ENCODE measurements at places on chromosomes 16 and 17.

DNA sequence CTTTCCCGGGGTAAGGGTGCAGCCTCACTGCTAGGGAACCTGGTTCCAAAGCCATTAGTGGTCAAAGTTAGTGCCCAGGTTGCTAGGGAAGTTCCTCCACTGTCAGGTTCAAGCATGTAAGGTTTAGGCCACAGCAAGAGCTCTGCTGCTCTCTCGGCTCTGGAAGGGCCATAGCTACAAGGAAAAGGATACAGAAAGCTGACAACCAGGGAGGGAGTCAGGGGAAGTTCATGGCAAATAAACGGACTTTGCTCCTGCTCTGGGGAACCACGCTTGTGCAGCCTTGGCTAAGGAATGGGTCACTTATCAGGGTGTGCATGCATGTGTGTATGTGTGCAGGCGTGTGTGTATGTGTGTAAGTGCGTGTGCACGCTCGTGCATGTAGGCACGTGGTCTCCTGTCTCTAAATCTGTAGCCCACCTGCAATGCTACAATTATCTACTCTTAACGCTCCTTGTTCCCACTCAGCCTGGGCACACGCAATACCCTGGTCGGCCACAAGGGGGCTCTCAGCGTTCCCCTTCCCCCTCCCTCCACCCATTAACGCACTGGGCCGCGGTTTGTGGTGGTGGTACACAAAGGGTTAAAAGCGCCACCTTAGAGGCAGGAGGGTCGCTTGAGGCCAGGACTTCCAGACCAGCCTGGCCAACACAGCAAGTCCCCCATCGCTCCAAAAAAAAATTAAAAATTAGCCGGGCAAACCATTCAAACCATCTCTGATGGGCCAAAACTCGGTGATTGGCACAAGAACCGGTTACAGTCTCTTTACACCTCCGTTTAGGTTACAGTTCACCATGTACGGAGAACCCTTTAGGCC is 48.4 kb upstream of the KDM8 start:
- peak; percentile 33 for DNase-seq

GRCh38 chr16:89046491-89046890 is 47.2 kb upstream of the ACSF3 start:
- DNase-seq, result no peak

GRCh38 chr16:12903407-12904328 is 2.3 kb downstream of the SHISA9 start:
- DNase-seq, result no peak

DNA sequence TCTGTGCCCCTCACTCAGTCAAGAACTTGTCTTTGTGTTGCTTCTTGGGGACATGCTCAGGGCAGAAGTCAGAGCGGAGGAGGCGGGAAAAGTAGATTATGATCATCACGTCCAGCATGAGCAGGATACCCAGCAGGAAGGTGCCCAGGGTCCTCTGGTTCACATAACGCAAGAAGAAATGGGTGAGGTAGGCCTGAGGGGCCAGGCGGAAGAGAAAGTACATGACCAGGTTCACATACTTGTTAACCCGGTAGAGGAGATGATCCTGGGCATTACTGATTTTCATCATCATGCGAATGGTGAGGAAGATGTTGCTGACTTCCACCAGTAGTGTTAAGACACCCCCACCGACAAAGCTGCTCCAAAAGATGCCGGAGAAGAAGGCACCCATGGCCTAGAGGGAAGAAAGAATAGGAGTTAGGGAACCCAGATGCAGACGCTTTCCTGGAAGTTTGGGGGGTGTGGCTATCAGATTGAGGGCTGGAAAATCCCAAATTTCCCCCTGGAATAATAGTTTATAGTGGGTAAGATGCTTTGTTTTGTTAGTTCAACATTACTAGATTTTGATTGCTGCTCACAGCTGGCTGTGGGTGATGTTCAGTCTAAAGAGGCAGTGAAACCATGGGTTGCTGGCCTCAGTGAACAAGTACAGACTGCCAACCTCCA is 1.4 kb downstream of the TLCD1 start:
- no peak for DNase-seq

GRCh38 chr17:77670173-77670572 is 288.3 kb upstream of the TNRC6C start:
- no peak for DNase-seq

DNA sequence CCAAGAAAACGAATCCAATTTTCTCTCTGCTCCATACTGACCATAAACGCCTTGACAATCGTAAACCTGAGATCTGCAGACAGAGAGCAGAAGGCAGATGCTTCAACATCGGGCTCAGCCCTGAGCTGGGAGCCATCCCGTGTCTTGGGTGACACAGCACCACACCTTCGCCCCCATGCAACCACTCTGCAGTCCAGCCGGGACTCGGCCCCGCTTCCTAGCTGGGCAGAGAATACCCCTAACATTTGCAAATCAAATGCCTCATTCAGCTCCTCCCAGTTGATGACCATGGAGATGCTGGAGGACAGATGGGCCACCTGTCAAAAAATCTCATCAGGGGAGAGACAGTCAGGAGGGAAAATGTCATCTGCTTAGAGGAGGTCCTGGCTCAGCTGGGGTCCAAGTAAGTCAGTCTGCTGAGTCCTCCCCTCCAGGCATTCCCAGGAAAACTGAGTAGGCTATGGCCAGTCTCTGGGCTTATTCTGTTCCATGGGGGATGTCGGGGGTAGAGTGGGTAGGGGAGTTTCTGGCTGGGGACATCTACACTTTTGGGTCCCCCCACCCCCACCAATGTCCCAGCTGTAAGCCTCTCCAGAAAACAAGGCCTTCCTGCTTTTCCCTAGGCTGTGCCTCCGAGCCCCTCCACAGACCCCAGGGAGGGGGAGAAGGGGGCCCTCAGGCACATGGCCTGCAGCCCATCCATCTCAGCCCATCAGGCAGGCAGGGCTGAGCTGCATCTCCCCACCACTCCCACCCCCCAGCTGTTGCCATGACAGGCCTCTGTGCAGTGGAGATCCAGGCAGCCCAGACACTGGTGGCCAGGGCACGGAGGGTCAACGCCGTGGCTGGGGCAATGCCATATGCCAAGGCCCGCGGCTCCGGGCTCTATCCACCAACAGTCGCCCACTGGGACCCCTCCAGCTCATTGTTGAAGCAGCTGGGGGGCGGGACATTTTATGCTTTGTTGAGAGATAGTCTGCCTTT is 158.6 kb downstream of the AXIN2 start:
- DNase-seq, result no peak

DNA sequence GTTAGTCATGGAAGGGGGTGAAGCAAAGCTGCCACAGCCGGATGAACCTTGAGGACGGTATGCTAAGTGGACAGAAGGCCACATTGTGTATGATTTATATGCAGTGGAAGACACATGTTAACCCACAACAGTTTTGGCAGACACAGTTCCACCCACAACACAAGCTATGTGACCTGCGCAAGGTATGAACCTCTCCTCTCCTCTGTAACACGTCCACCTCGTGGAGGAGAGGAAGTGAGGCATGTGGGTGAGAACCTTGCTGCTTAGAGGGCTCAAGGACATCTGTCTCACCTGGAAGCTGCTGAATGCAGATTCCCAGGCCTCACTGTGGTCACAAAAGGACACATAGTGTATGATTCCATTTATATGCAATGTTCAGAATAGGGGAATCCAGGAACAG is 136.1 kb upstream of the PLCG2 start:
- no peak for DNase-seq

- peak; percentile 98 for DNase-seq
Measured at GRCh38 chr17:31696184-31696602, 162.9 kb downstream of the COPRS start.

DNA sequence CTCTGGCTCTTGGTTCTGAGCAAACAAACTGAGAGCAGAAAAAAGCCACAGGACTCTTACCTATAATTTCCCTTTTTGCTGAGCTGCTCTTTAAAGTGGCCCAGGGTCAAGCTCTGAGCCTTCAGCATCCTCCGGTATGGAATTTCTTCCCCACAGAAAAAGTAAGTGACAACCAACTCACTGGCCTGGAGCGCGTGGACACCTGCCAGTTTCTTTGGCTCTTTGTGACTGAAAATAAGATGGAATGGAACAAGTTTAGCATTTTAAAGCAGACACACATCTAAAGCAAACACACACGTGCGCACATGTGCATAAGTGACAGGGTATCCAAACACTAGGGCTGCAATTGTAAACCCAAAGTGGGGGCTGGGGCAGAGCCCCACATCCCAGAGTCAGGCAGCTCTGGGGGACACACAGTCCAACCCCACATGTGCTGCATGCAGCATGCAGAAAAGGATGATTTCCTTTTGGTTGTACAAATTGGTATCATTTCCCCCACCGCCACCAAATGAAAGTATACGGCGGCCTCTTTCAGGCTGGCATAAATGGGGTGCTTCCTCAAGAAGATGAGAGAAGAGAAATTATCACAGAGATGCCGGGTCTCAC is 27.5 kb downstream of the AXIN2 start:
- DNase-seq, result no peak

Measured in fibroblast of skin of abdomen (primary cell).